ENCODE measurements at places on chromosomes 1 and 21. TPM values are rescaled to one million over a fixed set of nuclear protein-coding genes. Genes with fewer than 3 reads are reported as not detected.

SMG5 gene
- 65.3 TPM for total RNA-seq

TMEM79 gene
- total RNA-seq, result 3.3 TPM

KAZN gene
- total RNA-seq, result 11.8 TPM

HES4 gene
- total RNA-seq, result 3.9 TPM

VHLL gene
- total RNA-seq, result not detected

Data from placental epithelial cell (primary cell).